ENCODE measurements at places on chromosomes 1 and 21.
A peak's percentile ranks its signal among the peaks of the same experiment; 100 is the strongest.

- no peak for ATAC-seq
Measured at GRCh38 chr1:185249563-185249962, 67.5 kb downstream of the IVNS1ABP start.

- no peak for ATAC-seq
Measured at GRCh38 chr1:99814373-99814900, 35.7 kb upstream of the AGL start.

- ATAC-seq = no peak
Measured at GRCh38 chr1:89762386-89762778, 58.5 kb upstream of the LRRC8D start.

DNA sequence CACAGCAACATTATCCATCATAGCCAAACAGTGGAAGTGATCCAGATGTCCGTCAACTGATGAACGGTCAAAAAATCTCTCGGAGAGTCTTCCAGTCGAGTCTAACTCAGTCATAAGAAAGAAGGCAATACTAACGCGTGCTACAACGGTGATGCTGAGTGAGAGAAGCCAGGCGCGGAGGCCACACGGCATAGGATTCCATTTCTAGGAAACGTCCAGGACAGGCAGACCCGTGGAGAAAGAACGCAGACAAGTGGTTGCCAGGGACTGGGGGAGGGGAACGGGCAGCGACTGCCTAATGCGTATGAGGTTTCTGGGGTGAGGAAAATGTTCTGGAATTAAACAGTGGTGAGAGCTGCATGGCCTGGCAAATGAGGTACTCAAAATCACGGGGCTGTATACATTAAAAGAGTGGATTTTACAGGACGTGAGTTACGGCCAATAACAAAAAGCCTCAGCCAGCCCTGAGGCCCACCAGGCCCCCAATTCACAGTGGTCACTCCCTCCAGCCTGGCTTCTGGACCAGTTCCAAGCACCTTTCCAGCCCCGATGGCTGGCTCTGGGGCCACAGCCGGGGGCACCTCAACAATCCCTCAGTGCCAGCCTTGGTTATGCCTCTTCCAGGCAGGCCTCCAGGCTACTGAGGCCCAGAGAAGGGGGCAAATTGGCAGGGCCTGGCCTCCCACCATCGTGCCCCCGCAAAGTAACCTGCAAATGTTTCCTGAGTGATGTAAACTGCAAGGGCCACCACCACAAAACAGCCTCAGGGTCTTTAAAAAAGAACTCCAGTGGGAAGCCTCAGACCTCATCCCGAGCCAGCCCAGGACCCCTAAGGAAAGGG is 3.4 kb downstream of the WNT9A start:
- no peak for ATAC-seq

DNA sequence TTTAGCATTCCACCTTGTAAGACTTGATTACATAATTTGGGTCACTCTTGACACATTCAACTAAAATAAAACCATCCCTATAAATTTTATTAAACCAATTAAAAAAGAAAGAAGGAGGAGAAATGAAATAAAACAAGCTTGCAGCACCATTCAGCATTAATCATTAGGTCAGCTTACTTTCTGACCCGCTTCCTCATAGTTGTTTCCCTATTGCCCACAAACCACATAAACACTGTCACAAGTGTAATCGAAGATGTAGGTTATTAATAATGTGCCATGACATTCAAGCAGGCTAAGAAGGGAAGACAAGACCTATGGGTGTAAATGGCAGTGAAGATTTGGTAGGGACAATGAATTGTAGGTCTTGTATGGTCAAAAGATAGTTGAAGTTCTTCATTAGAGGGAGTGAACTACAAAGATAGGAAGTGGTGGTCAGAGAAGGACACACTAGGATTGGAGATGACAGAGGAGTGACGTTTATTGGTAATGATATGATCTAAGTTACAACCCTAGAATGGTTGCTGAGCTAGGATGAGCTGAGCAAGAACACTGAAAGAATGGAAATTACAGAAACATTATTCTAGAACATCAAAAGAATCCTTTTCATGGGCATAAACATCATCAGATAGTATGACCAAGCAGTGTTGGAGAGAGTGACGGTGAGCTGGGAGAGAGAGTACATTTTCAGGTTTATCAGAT is 231.5 kb downstream of the KCNT2 start:
- ATAC-seq = no peak

GRCh38 chr1:226121587-226122400 is 59.3 kb downstream of the H3-3A start:
- peak; percentile 75 for ATAC-seq

GRCh38 chr1:35925741-35926140 is 5.2 kb upstream of the AGO3 start:
- ATAC-seq = no peak

DNA sequence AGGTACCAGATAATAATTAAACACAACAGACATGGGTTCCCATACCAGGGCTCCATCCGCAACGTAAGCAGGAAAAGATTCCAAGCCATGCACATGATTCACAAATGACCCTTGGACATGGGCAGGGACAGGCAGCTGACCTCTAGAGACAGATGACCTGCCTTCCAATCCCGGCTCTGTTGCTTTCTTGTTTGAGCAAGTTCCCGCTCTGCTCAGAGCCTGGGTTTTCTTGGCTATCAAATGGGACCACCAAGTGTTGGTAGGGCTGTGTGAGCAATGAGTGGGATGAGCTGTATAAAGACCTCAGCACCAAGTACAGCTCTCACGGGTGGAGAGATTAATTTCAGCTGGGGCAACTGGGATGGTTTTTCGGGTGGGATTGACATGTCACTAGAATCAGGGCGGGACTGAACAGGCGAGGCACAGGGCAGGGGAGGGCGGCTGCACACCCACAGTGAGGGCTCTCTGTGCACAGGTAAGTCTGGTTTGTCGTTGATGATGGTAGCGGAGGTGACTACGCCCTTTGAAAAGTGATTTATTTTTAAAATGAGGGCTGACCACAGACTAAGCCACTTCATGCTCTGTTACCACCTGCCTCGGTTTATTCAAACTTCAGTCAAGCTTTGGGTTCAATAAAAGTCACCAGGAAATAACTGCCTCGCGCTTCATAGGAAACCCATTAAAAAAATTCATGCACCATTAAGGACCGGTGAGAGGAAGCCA is 57.5 kb upstream of the IFFO2 start:
- ATAC-seq = no peak

DNA sequence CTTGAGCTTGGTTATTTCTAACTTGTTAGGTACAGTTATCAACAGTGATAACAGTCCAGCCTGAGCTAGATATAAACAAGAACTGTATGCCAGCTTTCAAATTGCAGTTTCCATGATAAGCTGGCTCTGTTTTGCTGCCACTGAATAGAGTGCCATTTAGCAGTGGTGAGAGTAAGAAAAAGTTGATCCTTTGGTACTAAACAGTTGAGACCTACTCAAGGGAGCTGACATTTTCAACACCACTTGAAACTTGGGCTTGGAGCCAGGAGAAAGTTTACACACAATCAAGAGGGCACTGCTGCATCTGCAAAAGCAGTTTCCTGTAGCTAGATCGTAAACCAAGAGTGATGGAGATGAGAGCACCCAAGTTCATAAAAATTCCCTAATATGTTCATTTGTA is 131.3 kb downstream of the RGS7 start:
- ATAC-seq = no peak

DNA sequence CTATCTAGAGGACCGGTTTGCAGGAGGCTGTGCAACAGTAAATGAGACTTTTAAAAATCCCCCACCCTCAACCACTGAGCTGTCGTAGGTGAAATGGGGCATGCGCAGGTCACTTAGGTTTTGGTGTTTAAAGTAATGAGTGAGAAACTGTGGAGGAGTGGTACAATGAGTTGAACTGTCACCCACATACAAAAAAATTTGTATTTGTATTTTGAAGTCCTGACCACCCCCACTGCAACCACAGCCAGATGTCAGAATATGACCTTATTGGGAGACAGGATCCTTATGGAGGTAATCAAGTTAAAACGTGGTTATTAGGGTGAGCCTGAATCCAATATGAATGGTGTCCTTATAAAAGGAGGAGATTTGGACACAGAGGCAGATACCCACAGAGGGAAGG is 1.6 kb upstream of the IRF6 start:
- no peak for ATAC-seq

GRCh38 chr1:53769780-53770179 is 30.8 kb upstream of the GLIS1 start:
- no peak for ATAC-seq

DNA sequence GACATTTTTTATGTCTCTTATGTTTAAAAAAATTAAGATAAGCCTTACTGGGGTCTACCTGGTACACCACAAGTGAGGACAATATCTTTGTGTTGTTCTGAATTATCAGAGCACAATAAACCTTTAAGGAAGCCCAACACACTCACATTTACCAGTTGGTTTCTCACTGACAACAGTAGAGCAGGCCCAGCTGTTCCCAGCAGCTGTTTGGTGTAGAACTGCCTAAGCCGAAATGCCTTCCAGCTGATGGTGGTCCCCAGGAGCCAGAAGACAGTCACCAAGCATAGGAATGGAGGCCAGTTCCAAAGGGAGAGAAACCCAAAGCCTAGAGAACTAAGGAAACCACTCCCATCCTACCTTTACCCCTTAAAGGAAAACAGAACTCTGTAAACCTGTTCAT is 428.6 kb upstream of the CAMK1G start:
- ATAC-seq = no peak

DNA sequence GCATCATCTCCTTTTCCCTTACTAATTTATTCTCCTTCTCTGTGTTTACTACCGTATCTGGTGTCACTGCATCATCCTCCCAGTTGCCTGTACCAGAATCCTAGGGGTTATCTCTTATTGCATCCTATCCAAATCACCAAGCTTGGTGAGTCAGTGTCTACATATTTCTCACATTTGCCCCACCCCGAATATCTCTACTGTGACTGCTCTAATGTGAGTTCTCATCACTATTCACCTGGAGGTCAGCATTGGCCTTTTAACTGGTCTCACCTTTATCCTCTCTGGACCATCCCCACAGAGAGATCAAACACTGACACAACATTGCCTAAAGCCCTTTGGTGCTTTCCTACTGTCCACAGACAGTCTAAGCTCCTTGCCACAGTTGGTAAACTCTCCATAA is 45.7 kb upstream of the ZNF648 start:
- no peak for ATAC-seq

DNA sequence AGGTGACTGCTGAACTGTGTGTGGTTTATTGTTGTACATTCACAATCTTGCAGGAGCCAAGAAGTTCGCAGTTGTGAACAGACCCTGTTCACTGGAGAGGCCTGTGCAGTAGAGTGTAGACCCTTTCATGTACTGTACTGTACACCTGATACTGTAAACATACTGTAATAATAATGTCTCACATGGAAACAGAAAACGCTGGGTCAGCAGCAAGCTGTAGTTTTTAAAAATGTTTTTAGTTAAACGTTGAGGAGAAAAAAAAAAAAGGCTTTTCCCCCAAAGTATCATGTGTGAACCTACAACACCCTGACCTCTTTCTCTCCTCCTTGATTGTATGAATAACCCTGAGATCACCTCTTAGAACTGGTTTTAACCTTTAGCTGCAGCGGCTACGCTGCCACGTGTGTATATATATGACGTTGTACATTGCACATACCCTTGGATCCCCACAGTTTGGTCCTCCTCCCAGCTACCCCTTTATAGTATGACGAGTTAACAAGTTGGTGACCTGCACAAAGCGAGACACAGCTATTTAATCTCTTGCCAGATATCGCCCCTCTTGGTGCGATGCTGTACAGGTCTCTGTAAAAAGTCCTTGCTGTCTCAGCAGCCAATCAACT is 6.4 kb upstream of the PIGV start:
- ATAC-seq = peak; percentile 67

DNA sequence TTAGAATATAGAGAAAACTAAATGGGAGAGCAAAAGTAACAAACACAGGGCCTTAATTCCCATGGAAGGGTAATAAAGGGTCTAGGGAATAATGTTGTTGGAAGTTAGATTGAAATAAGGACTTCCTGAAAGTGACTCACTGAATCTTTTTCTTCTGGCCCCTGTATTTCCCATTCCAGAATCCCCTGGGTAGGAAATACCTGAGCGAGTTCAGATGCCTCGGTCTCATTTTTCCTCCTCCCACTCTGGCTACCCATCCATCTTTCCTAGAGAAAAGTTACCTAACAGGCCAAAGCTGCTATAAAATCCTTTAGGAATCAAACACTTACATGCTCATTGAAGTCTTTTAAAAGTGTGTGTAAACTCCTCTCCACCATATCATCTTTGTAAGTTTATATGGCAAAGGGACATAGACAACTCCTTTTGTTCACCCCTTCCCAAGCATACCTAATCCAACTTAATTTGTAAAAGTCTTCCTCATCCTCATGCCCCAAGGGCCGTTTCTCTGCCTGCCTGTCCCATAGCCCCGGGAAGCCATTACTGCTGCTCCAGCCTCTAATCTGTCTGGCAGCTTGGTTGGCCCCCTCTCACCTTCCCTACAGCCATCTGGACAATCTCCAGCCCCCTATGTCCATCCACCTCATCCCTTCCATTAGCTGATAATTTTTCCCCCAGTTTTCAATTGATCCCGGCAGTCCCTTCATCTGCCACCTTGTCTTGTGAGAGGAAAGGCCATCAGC is 3.3 kb upstream of the MEF2D start:
- no peak for ATAC-seq

GRCh38 chr1:72489801-72490200 is 207.5 kb upstream of the NEGR1 start:
- no peak for ATAC-seq

- ATAC-seq = no peak
Measured at GRCh38 chr1:63758791-63759190, 15.0 kb upstream of the ROR1 start.

DNA sequence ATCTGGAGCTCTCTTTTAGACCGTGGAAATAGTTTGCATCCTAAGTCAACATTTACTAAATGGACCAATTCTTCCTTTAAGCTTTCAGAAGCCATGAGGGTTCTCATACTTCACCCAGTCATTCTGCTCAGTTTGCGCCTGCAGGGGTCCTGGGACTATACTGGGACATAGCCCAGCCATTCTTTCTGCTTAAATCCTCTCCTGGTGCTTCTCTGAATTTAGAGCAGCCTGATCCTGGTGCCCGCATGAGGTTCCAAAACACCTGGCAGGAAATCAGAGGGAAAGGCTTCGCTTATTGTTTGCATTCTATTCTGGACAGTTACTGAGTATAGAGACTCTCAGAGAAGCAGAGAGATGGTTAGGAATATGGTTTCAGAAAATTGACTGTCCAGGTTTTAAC is 27.0 kb downstream of the TNN start:
- no peak for ATAC-seq

DNA sequence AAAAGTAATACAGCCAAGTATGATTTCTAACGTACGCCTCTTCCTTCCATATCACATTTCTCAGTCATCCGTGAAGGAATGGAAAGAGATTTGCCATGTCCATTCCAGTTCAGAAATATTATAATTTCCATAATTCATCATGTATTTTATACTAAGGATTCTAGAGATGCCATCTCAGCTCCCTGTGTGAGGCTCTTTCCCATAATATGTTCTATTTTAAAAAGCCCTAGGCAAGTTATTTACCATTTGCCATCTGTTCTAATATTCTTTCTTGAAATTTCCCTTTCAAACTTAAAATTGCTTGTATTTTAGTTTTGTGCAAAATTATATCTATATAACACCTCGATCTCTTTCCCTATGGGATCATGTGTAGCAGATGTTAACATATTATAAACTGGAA is 106.7 kb downstream of the FMN2 start:
- ATAC-seq = no peak

Data from activated CD4-positive, CD25-positive, alpha-beta regulatory T cell treated with anti-CD3 and anti-CD28 coated beads, Interleukin-2, amount 50 U/mL, for 24 hours (primary cell).